HFFc6 (cell line): ENCODE measurements at places on chromosomes 11 and 22.

GRCh38 chr11:46295312-46296058, 18.0 kb downstream of the CREB3L1 start:
- peaks cover 7% of the 10 kb centered on the region for H3K27me3 ChIP-seq
- peaks cover 11% of the 10 kb centered on the region for H3K36me3 ChIP-seq
- H3K27ac ChIP-seq = peak overlapping the region; percentile 96
- DNase-seq = peak; percentile 73

- H3K27me3 ChIP-seq = no peaks in the 10 kb centered on the region
- DNase-seq = peak; percentile 55
- peaks cover 34% of the 10 kb centered on the region for H3K4me1 ChIP-seq
Measured at GRCh38 chr22:27879923-27880322, 39.1 kb downstream of the PITPNB start.

GRCh38 chr11:16292167-16292859, 64.0 kb downstream of the SOX6 start:
- H3K4me3 ChIP-seq = no peak overlapping the region
- no peak for DNase-seq
- no peak overlapping the region for H3K27ac ChIP-seq
- no peaks in the 10 kb centered on the region; the same call in 1 of the 2 replicates for H3K27me3 ChIP-seq

- DNase-seq = no peak
- H3K4me1 ChIP-seq = no peaks in the 10 kb centered on the region
- no peak overlapping the region for H3K27ac ChIP-seq
- H3K36me3 ChIP-seq = 0 out of 2 replicates have a peak, but pooled peaks cover 5% of the 10 kb centered on the region
Measured at GRCh38 chr11:112770487-112770886, 190.7 kb upstream of the NCAM1 start.
